ENCODE measurements at places on chromosomes 13 and 19. TPM values are rescaled to one million over a fixed set of nuclear protein-coding genes. Genes with fewer than 3 reads are reported as not detected.

DNA sequence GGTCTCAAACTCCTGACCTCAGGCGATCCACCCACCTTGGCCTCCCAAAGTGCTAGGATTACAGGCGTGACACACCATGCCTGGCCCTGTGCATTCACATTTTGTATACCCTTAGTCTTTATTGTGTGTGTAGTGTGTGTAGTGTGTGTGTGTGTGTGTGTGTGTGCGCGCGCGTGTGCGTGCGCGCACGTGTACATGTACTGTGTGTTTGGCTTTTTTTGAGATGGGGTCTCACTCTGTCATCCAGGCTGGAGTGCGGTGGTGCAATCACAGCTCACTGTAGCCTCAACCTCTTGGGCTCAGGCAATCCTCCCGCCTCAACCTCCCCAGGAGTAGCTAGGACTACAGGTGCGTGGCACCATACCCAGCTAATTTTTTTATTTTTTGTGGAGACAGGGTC lies 22.1 kb downstream of the ITM2B start:
- no peak for DNase-seq

GRCh38 chr19:1268226-1269064 lies 687 bp upstream of the CIRBP start:
- DNase-seq: no peak

GRCh38 chr13:99056381-99057014 lies 78.6 kb upstream of the DOCK9 start:
- peak; percentile 15 for DNase-seq

DNA sequence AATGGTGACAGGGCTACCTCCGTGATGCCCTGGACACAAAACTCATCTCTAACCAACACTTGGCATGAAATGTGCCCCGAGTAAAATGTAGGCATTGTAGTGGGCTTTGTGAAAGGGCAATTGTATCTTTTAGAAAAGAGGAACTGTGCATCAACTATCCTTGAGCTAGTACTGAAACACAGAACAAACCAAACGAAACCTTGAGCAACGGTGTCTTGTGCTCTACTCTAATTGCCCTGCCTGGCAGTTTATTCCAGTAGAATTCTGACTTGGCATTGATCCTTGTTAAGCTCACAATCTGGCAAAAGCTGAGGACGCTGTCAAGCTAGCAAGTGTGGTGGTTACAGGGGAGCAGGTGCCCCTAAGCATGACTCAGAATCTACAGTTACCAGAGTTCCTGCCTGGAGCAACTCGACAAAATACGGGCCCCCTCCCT lies 707.1 kb upstream of the SPRY2 start:
- DNase-seq: no peak

- DNase-seq: peak; percentile 66
Measured at GRCh38 chr13:87669379-87669978, 1.7 kb upstream of the SLITRK5 start.

- no peak for DNase-seq
Measured at GRCh38 chr13:110826101-110826500, 88.8 kb downstream of the ANKRD10 start.

DNA sequence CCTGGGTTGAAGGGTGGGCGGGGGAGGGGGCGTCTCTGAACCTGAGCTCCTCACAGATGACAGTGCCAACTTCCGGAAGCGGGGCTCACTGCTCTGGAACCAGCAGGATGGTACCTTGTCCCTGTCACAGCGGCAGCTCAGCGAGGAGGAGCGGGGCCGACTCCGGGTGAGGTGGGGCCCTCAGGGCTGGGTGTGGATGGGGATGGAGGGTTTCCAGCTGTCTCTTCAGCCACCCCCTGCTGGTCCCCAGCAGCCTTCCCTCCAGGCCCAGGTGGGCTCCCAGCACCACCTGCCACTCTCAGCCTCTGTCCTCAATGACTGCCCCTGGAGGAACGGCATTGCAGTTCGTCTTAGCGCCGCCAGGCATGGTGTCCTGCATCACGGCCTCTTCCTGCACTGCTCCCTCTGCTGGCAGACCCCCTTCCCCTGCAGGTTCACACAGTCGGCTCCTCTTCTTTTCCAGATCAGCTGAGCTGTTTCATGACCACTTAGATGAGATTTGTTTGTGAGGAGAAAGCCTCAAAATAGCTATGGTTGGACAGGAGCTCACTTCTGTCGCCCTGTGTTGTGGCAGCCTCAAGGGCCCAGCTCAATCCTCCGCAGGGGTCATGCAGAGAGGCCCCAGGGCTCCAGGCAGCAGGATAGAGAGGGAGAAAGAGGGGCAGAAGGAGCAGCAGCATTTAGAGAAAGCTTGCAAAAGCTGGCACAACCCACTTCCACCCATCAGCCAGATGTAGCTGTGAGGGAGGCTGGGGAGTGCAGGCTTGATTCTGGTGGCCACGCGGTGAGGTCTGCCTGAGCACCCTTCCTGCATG lies 2.5 kb upstream of the GARIN5A start:
- peak; percentile 89 for DNase-seq

DNA sequence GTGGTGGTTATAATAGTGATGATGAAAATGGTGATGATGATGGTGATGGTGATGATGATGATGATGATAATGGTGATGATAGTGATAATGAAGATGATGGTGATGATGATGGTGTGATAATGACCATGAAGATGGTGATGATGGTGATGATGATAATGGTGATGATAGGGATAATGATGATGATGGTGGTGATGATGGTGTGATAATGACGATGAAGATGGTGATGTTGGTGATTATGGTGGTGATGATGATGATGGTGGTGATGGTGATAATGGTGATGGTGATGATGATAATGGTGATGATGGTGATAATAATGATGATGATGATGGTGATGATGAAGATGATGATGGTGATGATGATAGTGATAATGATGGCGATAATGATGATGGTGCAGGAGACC lies 1.6 kb downstream of the ADGRE1 start:
- no peak for DNase-seq

DNA sequence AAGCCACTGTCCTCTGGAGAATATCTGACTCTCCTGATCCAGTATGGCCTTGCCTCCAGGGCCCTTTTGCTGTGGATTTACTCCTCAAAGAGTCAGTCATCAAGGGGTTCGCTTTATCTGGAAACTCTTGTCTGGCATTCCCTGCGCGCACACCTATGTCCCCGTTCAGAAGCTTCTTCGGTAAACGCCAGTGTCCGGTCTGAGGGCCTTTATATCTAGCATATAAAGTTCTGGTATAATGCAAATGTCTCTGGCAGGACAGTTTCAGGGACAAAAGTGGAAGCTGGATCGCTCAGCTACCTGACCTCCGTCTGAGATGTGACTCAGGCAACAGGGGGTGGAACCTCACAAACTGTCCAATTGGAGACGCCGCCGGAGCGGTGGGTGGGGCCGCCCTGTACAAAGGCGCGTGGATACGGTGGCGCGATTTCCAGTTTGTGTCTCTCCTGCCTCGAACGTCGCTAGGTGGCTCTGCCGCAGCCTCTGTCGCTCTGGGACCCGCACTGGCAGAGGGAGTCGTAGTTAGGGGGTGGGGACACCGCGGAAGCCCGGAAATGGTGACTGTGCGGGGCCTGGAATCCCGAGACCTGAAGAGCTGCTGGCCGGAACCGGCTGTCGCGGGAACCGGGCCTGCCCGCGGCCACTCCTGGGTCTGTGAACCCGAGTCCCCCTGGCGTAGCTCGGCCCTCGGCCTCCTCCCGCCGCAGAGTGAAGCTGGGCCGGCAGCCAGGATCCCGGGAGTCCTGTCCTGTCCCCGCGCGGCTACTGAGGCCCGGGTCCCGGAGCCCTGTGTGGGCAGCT lies 10.6 kb upstream of the ZNF709 start:
- peak; percentile 42 for DNase-seq

- DNase-seq: no peak
Measured at GRCh38 chr13:88707646-88708045, 1036.5 kb downstream of the SLITRK5 start.

DNA sequence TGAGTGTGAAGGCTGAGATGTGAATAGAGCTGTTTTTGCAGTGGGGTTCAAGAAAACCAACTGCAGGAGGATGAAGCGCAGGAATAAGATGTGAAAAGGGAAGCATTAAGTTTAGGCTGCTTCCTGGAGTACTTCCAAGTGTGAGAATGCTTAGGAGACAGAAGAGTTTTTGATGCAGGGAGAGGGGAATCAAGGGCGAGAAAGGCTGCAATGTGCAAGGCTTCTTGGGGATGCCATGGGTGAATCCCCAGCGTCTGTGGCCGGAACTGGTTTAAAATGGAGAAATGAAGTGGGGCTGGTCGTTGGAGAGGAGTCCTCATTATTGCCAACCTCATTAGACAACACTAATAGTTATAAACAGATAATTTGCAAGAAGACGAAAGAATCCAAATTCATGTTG lies 764.9 kb downstream of the LIG4 start:
- DNase-seq: no peak

DNA sequence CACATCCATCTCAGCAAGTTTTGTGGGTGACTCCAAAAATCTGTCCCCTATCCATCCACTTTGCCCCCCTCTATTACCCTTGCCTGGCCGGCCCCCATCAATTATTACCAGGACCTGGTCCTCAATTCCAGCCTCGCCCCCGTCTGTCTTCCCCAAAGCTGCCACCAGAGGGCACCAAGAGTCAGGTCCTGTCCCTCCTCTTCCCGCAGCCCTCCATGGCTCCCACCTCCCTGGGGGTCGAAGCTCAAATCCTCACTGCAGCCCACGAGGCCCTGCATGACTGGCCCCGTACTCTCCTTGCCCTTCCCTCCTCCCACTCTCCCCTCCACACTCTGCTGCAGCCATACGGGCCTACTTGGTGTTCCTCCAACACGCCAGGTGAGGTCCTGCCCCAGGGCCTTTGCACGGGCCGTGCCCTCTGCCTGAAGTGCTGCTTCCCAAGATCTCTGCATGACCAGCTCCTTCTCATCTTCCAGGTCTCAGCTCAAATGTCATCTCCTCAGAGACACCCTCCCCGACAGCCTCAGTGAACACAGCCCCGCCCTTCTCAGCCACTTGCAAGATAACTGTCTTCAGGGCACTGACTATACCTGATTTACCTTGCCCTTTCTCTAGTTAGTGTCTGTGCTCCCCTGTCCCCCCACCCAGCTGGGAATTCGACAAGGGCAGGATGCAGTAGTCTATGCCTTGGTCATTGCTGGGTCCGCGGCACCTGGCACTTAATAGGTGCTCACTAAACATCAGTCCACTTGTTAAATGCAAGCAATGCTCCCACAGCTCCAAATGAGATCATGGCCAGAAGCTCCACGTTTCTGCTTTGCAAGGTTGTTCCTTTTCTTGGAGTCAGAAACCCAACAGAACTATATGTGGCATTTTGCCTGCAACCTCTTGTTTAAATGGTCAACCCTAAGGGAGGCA lies 16.8 kb upstream of the SEMA6B start:
- DNase-seq: peak; percentile 72

DNA sequence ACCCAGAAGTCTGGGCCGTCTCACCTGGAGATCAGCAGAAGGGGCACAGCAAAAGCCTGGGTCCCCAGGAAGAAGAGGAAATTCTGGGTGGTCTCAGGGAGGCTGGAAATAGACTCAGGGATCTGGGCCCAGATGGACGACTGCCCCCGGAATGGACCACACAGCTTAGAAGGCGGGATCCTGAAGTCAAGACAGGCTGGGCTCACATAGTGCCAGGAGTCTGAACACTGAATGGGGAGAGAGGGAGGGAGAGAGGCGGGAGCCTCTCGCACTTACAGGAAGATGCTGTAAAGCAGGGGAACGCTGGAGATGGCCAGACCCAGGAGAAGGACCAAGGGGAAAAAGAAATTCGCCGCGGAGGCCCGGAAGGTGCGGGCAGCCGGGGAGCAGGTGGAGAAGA lies 1.3 kb upstream of the LENG1 start:
- DNase-seq: no peak

DNA sequence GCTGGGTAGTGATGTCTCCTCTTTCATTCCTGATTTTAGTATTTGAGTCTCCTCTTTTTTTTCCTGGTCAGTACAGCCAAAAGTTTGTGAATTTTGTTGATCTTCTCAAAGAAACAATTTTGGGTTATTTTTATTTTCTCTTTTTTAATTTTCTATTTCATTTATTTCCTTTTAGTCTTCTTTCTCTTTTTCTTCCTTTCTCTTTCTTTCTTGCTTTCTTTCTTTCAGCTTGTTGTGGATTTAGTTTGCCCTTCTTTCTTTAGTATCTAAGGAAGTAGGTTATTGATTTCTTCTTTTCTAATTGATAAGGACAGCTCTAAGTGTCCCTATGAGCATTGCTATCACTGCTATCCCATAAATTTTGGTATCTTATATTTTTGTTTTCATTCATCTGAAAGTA lies 13.8 kb downstream of the IPO5 start:
- no peak for DNase-seq

DNA sequence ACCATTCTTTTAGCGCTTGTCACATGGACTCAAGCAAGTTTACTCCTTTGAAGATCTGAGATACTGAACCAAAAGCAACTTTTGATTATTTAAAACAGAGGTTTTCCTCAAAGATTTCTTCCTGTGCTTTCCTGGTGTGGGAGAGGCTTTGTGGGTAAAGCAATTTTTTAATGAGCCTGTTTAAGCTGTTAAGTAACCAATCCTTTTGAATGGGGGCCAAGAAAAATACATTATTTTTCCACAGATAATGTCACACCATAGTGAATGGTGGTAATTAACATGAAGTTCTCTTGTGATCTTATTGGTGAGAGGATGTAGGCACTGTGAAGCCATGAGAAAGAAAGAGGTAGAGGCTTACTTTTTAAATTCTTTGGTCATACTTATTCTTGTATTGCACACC lies 55.8 kb upstream of the OBI1 start:
- no peak for DNase-seq

GRCh38 chr13:113863524-113864272 lies at the start of gene GAS6:
TSS of gene GAS6 (minus strand) at chr13:113864076. CDS start at chr13:113863920, 156 bp downstream.
- DNase-seq: peak; percentile 27

GRCh38 chr13:112686987-112687386 lies 2.9 kb upstream of the ATP11A start:
- DNase-seq: no peak

- peak; percentile 31 for DNase-seq
Measured at GRCh38 chr19:49939721-49940481, 10.6 kb upstream of the NUP62 start.

- DNase-seq: no peak
Measured at GRCh38 chr19:56403261-56403660, 871 bp upstream of the ZNF583 start.

- no peak for DNase-seq
Measured at GRCh38 chr19:4367781-4368127, 24.4 kb downstream of the MPND start.

DNA sequence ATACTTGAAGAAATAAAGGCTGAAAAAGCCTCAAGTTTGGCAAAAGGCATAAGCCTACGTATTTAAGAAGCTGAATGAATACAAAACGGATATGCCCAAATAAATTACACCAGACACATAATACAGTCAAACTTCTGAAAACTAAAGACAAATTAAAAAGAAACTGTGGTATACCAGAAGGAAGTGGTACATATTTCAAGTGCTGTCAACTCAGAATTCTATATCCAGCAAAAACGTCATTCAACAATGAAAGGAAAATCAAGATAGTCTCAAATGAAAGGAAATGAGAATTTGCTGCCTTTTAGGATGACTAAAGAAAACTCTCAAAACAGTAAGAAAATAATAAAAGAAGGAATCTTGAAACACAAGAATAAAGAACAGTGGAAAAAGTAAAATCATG lies 69.5 kb downstream of the POLR1D start:
- DNase-seq: no peak

Gene RPS19
- polyA plus RNA-seq: 7,778 TPM

Gene CD70
- polyA plus RNA-seq: 25.0 TPM

Gene KLK8
- not detected for polyA plus RNA-seq

Gene SIGLEC12
- polyA plus RNA-seq: not detected

Gene ZSWIM9
- polyA plus RNA-seq: 11.7 TPM

Gene TMEM238
- 2.7 TPM for polyA plus RNA-seq

Gene KRTDAP
- polyA plus RNA-seq: not detected

Gene ANO8
- 5.1 TPM for polyA plus RNA-seq

Gene MCF2L
- 0.37 TPM for polyA plus RNA-seq

Gene PLK5
- polyA plus RNA-seq: not detected

Gene FCAR
- polyA plus RNA-seq: not detected

Gene KLK7
- polyA plus RNA-seq: not detected

Gene ZC3H13
- 17.8 TPM for polyA plus RNA-seq

All from A549 (cell line).